ENCODE measurements at places on chromosomes 12 and 14.

DNA sequence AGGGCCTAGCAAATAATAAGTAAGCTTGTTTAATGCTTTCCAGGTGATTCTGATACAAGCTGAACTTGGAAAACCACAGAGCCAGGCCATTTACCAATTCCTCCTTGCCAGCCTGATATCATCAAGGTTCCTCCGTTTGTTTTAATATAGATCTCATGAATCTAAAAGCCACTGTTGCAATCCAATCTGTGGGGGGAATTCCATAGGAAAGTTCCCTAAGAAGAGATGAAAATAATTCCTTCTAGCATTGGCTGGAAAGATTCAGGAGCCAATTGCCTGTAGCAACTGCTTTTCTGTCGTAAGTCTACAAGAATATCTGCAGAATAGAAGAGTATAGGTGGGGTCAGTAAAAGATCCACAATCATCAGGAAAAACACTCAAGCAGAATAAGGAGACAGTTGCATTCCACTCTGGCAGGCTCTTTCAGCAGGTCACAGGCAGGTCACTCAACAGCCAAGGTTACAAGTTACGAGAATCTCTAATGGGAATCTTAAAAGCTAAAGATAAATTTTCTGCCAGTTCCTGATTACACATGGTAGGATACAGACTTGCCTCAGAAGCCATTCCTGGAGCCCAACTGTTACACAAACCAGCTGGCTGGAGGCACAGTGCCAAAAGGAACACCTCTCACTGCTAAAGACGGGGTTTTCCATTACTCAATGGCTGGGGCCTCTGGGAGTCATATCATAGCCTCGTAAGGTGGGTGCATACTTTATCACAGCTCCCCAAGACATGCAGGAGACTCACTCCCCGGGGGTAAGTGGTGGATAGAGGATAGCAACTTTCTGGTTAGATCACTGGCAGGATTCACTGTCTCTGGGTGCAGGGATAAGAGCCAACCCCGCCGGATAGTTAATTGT is 43.6 kb downstream of the FGD6 start:
- DNase-seq, result no peak

DNA sequence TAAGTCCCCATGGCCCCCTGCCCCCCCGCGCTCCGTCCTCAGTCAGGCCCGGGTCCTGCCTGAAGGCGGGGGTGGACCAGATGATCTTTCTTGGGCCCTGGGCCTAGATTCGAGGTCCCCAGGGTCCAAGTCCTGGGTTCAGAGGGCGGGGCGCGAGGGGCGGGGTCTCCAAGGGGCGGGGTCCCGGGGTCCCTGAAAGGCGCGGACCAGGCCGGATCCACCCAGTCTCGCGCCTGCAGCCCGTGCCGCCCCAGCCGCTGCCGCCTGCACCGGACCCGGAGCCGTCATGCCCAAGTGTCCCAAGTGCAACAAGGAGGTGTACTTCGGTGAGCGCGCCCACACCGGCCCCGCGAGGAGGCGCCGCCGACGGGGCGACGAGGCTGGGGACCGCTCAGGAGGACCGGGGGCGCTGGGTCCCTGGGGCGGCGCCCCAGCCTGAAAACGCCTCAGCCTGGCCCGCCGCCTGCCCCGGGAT is 325 bp downstream of the CRIP1 start:
- no peak for DNase-seq

DNA sequence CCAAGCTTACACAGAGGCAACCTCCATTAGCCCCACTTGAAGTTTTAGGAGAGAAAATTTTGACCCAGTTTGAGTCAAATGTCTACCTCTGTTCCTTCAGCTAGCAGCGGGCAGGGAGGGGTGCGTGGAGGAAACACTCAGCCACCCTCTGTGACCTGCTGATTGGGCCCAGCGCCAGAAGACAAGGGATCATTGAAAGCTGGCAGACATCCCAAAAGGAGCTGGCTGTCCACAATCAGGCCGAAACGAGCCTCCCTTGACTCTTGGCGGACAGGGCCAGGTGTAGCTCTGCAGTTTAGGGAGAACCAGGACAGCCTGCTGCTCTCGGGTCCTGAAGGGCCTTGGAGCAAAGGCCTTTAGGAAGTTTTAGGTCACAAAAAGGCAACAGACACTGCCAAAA is 41.3 kb downstream of the CD9 start:
- no peak for DNase-seq

DNA sequence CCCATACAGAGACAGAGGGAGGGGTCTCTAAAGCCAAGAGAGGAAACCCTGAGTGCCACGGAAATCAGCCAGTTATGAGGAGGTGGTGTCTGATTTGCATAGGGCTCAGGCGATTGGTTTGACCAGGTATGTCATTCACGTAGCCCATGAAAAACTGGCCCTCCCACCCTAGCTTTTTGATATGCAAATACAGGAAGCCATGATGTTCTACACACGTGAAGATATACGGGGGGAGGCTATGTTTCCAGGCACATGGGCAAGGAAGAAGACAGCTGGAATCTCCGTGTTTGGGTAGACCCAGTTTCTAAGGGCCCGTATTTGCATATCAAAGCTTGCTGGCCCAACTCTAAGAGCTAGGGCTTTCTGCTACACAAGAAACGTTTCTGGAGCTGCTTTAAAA is 717.8 kb upstream of the SEL1L start:
- no peak for DNase-seq

DNA sequence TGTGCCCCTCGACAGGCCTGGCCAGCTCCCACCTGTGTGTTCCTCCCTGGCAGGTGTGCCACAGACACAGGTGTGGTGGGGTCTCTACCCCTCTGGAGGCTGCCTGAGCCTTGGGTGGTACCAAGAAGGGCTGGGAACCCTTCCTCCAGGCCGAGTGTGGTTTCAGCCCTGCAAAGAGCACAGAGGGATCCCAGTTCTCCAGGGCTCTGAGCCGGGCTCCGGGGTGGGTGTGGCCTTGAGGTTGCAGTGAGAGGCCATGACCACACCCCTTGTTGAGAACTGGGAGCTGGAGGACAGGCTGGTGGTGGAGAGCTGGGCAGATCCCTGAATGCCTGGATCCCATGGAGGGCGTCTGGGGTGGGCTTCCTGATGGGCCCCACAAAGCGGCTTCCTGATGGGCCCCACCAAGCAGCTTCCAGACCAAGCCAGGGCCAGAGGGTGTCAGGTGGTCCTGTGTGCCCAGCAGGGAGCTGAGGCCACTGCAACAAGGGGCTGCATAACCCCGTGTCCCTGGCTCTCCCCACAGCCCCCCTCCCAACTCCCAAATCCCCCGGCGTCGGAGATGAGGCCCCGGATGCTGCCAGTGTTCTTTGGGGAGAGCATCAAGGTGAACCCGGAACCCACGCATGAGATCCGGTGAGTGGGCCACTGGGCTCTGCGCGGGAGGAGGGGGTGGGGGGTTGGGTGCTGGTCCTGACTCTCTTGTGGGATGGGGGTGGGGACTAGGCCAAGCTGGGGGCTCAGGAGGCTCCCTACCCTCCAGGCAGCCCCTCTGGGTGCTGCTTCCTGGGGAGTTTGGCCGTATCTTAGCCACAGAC is 16.6 kb downstream of the RFLNA start:
- no peak for DNase-seq

DNA sequence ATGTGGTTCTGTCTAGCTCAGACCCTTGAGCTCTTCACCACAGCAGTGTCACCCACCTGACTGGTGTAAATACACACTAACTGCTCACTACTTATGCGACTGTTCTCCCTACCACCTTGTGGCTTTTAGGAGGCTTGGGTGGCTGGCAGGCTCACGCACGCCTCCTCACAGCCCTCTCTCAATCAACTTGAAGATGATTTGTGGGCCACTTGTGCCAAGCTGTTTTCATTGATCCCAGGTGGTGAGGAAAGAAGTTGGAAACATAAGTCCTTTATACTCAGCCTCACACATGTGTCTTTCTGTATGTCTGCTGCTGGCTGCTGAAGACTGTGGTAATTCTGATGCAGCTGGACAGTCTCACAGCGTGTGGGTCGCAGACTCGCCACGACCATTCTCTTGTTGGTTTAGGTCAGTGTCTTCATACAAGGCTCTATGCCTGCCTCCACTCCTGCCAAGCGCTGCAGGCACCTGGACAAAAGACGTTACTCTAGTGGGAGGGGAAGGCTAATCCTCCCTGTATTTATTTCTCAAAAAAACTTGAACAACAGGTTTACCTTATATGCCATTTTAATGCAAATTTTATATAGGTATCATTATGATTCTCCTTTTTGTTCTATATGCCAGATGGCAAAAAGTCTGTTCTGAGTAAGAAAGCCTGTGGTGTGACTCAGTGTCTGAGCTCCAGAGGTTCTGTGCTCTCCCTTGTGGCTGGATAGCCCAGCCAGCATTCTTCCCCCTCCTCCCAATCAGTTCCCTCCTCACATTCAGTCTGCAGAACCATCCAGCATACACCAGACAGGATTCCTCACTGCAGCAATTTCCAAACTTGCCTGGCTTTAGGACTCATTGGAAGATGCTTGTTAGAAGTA is 115.6 kb downstream of the DIP2B start:
- DNase-seq, result no peak

- DNase-seq, result no peak
These were observed 52.1 kb upstream of the CORO1C start for GRCh38 chr12:108783446-108783845.

GRCh38 chr12:94779485-94779884 is 129.1 kb upstream of the TMCC3 start:
- no peak for DNase-seq

DNA sequence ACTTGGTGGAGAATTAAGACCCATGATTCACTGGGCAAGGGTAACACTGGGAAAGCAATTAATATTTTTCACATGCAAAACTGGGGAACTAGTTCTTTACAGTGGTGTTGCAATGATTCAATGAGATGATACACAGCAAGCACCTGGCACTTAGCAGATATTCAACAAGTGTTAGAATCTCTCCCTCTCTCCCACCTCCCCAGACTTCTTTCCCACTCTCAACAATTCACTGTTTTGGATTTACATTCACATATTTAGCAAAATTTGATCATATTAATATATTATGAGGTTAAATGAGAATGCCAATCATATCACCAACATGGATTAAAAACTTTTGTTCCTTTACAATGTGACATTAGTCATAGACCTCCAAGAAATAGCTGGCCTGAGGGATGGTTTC is 223.1 kb upstream of the GRIP1 start:
- DNase-seq, result no peak

DNA sequence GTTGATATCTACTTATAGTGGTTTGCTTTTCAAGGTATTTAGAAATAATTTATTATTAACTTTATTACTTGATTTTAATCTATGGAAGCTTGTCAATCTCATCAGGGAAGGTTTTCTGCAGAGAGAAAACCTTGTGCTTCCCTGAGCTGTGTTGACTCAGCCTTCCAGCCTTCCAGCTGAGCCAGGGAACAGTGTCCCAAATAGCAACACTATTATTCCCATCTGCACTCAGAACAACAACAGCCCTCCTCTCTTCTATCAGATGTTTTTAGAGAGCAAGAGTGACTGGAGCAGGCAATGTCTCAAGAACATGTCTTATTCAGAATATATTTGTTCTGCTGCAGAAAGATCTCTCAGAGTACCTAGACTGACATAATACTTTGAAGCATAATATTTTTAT is 389.9 kb upstream of the GARIN6 start:
- DNase-seq, result no peak

DNA sequence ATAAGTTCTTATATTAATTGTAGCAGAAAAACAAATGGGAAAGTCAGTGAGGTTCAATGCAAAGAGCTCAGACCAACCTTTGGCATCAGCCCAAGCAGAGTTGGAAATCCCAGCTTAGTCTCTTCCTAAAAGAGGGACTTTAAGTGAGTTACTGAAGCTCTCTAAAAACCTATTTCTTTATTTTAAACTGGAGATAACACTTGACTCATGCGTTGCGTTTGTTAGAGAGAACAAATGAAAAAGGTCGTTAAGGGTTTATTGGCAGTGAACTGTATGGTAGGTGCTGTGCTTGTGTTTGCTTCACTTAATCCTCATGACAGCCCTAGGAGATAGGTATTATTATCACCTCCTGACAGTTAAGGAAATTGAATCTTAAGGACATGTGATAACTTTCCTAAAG is 396.5 kb downstream of the RAD51B start:
- no peak for DNase-seq

DNA sequence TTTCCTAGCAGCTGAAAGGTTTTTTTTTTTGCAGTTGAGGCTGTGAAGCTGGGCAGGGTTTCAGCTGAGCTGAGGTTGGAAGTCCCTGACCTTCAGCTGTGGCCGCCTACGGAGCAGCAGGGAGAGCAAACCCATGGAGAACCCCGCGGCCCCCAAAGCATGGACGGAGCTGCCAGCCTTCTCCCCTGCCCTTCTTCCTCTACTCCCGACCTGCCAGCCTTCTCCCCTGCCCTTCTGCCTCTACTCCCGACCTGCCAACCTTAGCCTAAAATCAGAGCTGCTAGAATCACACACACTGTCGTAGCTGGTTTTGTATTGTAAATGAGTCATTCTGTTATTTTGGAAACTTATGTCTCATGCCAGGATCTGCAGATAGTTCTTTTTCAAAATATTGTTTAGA is 74.6 kb downstream of the PPP2R5C start:
- no peak for DNase-seq

DNA sequence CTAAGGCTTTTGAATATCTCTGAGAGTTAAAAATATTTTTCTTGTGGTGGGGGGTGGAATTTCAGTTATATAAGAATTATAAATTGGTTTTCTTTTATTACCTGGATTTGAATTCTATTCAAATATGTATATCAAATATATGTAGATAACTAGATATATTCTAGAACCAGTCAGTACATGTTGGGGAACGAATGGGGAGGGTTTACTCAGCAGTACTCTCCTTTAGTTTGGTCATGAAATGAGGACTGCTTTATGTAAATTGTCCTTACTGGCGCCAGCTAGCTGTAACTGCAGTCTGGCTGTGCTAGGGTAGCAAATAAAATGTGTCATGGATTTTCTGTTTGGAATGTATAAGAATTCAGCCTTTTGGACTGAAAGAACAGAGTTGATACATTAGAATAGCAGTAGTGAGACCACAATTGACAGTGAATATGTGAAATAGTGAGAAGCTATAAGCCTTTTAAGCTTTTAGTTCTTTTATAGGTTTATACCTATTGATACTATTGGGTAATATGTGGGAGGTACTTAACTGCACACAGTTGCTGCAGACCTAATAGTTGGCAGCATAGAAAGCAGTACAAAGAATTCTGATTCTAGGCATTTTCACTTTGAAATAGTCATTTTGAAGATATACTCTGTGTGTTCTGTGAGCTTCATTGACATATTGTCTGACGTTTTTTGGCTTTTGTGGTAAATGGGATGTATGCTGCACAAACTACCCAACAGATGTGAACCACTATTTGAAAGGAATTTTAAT is 29.0 kb downstream of the ATF7IP start:
- no peak for DNase-seq
